Retinal pigment epithelial cell (primary cell): ENCODE measurements at places on chromosomes 1 and 21.
A peak's percentile ranks its signal among the peaks of the same experiment; 100 is the strongest.

DNA sequence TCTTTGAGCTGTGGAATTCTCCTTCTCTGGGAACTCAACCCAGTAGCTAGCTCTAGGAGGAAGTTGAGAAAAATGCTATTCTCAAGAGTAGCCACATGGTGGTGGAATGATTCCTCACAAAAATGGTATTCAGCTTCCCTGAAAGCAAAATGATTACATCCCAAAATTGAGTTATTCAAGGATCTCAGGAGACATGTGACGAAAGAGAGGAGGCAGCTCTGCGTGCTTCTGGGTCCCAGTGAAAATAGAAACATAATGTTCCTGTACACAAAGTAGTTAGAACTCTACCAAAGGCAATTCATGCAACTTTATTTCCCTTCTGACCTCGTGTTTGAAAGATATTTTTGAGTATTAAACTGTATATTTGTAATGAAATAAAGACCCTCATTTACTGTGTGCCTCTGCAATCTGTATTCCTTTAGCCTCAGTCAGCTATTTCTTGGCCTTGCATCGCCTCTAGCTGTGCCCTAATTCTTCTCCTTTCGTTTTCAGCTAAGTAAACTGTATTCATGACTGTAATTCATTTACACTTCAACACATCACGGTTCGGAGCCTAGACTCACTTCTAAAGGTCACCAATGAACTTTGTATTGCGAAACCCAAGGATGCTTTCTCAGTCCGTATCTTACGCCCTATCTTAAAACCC is 167.3 kb downstream of the FASLG start:
- peak; percentile 37 for DNase-seq

DNA sequence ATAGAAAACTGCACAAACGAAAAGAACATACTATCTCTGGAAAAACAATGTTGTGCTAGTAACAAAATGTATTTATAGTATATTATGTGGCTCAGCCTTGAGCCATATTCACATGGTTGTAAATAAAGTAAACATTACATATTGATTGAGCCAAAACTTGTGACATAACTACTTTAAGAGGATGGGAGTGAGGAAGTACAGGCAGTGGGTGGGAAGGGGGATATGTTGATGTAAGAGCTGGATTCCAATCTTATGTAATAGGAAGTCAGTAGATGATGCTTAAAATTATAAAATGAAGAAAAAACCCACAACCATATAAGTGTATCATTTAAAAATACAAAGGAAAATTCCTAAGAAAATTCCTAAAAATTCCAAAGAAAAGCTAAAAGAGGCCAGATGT is 42.7 kb downstream of the RHOU start:
- DNase-seq: no peak

GRCh38 chr1:54649921-54650320 is 8.3 kb downstream of the MROH7 start:
- DNase-seq: no peak

- DNase-seq: no peak
Observed at GRCh38 chr1:9651565-9652378, at the start of gene PIK3CD. Gene PIK3CD, plus strand, starts transcription at chr1:9651731. Its CDS starts 58,725 bp downstream, at chr1:9710456.

GRCh38 chr1:5994713-5995621 is 2.7 kb upstream of the NPHP4 start:
- DNase-seq: no peak

DNA sequence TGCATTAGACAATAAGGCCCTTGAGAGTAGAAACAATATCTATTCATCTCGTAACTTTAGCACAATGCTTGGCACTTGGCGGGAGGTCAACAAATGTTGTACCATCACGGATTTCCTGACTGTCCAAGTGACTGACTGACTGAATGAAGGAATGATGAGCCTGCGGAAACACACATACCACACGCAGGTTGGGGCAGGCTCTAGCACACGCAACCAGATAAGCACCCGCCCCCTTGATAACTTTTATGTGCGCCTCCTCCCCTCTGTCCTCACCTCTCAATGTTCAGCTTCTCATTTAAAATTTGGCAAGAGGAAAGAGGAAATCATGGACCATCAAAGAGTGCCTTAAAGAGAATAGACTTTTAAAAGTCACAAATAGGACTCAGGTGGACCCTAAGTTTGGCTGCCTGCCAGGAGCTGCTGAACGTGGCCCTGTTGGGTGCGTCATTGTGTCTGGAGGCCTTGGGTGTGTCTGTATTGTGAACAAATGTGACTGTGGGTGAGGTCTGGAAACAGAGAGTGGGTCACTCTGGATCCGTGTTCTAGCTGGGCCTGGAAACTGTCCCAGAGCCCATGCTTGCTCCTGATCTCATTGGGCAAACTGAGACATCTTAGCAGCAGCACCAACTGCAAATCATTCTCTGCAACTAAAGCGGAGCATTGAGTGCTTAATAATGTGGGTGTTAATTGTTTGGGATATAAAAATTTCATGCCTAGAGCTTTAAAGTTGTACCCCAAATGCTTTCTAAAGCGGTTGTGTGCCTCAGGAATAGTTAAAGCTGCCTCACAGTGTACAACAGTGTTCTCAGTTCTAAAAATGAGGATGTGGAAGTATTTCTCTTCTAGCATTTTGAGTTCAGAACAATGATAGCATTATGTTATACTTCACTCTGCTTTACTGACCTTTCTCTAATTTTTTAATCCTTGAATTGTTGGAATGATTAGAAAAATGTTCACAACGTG is 47.6 kb upstream of the ABCG1 start:
- DNase-seq: peak; percentile 24

DNA sequence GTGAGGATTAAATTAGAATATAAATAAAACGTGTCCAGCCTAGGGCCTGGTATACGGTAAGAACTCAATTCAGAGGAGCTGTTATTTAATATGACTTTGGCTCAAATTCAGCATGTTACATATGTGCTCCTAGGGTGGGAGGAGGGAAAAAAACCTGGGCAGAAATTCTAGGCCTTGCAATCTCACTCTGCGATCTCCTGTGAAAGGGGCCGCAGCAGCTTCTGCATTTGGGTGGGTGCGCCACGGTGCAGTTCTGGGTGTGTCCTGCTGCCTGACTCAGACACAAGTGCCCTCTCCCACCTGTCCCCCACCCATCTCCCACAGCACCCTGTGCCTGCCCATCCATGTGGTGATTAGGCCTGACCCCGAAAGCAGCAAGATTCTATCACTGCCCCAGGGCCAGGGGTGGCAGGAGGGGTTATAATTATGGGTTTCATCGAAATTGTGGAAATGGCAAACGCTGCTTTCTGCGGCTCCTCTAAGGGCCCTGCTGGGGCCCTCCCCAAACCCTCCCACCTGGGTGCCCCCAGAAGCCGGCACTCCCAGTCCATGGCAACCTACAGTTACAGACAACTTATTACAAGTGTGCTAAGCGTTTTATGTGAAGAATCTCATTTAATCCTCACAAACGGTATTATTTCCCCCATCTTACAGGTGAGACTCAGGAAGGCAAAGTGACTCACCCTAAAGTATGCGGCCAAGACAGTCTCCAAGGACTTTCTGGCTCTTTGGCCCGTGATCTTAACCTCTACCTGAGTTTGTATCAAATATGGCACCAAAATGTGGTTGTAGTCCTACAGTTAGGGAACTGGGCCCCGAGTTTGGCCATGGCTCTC is 25.5 kb upstream of the GRHL3 start:
- DNase-seq: no peak

DNA sequence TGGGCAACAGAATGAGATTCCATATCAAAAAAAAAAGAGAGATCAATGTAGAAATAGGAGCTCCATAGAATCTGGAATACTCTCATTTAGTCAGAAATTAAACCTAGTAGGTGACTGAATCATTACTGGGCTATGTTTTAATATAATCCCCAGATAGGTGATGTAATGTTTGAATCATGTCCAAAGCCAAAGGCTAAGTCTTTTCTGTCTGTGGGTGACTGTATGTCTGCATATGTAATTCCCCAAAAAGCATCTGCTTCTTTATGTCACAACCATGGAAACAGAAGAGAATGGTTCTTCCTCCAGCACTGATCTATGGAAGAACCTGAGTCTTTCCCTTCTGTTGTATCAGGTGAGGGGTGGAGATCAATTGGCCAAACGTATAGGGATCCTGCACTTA is 5.8 kb downstream of the LAMC2 start:
- peak; percentile 69 for DNase-seq

DNA sequence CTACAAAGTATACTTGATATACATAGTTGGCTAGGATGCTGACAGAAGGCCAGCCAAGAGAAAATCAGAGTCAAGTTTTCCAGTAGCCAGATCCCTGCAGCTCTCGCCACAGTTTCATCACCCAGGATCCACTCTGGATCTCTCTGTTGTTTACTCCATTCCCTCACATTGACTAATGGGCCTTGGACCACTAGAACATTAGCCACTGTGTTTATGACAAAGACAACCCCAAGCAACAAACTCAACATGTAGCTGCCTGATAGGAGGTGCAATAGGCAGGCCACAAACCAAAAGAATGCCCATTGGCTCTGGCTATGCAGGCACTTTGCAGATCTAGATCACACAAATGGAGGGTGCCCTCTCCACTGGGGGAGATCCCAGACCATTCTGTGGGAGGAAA is 44.2 kb downstream of the ARHGEF11 start:
- no peak for DNase-seq

DNA sequence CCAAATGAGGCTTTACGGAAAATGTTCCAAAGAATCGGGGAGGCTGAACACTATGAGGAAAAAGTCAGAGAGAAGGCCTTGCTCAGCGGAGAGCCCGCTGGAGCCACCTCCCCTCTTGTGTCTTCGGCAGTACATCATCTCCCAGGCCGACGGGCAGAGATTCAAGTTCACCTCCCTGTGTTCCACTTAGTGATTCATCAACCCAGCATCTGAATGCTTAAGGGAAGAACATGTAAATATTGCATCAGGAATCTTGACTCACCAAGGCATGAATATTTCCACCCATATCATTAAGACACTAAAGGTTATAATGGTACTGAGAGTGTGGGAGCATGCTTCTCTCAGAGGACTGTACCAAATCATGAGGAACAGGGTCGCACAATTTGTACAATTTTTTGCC is 172.5 kb downstream of the ST6GALNAC5 start:
- DNase-seq: peak; percentile 15

- DNase-seq: no peak
Observed at GRCh38 chr1:212607913-212608391, 609 bp upstream of the ATF3 start.

- DNase-seq: no peak
Observed at GRCh38 chr1:57294177-57294576, 129.7 kb downstream of the DAB1 start.

- DNase-seq: peak; percentile 42
Observed at GRCh38 chr1:13687151-13687715, 12.8 kb upstream of the PRDM2 start.

DNA sequence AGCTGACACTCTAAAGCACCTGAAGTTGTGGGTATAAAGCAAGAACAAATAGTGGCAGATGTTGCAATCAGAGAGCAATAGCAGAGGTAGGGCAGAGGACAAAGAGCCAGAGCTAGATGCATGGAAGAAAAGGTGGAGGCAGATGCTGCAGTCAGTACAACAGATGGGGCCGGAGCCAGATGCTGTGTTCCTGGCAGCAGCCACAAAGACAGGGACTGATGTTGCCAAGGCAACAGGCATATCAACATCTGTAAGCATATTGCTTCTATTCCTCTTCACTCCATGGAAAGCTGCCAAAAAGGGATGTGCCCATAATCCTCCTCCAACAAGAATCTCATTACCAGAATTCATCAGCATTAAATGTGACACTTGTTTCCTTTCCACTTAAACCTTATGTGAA is 108.0 kb downstream of the TNNI3K start:
- DNase-seq: no peak

DNA sequence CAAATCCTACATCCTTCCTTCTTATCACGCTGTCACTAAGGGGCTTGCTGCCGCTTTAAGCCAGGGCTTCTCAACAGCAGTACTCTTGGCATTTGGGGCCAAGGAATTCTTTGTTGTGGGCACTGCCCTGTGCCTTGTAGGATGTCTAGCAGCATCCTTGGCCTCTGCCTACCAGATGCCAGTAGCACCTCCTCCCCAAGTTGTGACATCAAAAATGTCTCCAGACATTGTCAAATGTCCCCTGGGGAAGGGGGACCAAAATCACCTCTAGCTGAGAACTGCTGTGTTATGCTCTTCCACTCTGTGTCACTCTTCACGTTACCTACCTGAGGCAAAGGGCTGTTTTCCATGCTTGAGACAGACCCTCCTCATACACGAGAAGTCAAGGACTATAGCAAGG is 400.3 kb upstream of the POU3F1 start:
- no peak for DNase-seq

DNA sequence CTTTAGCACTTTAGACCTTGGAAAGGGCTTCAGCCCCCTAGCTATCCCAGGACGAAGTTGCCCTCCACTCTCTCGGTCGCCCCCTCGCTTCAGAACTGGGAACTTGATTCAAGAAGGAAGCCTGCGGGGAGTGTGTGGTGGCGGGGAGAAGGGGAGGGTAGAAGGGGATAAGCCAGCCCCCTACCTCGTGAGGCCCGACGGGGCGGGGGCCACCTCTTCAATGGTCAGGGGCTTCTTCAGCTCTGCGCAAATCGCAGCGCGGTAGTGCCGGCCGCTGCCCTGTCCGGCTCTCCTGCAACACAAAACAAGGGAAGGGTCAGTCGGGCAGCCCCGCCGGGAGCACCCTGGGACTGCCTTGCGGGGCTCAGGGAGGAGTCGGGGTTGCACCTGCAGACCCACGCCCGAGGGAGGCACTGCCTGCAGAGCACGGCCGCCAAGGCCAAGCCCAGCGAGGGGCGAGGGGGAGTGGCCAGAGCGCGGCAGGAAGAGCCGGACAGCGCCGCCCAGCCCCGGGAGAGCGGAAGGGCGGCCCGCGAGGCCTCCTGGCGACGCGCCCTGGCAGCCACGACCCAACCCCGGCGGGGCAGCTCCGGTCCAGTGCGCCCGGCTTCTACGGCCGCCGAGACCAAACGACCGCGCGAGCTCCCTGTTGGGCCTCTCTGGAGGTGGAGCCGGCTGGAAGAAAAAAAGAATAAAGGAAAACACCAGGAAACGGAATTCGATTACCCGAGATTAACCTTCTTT is 56.2 kb upstream of the RASAL2 start:
- DNase-seq: no peak

- no peak for DNase-seq
Observed at GRCh38 chr1:245776139-245776538, 621.4 kb downstream of the KIF26B start.

GRCh38 chr1:77465139-77465538 is 183.3 kb downstream of the AK5 start:
- no peak for DNase-seq

DNA sequence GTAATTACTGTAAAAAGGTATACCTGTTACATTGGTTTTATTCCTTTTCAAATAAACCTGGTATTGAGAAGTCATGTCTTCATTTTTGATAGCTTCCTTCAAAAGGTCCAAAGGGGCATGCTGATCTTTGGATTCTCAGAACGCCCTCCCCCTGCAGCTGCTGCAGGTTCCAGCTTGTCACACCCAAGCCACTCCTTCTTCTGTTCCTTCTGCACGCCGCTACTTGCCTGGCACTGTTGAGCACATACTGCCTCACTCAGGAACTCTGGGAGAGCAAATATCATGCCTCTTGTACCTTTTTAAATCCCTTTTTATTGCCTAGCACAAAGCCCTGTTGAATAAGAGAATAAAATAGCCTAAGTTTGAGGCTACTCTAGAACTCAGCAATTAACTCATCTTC is 136.9 kb downstream of the BARHL2 start:
- DNase-seq: no peak

GRCh38 chr1:70718086-70718630 is 307.1 kb downstream of the CTH start:
- DNase-seq: peak; percentile 12
